CD4-positive, alpha-beta memory T cell (primary cell): ENCODE measurements at places on chromosomes 6 and 20.

GRCh38 chr20:61347443-61347842, 95.4 kb downstream of the CDH4 start:
- DNase-seq, result no peak

DNA sequence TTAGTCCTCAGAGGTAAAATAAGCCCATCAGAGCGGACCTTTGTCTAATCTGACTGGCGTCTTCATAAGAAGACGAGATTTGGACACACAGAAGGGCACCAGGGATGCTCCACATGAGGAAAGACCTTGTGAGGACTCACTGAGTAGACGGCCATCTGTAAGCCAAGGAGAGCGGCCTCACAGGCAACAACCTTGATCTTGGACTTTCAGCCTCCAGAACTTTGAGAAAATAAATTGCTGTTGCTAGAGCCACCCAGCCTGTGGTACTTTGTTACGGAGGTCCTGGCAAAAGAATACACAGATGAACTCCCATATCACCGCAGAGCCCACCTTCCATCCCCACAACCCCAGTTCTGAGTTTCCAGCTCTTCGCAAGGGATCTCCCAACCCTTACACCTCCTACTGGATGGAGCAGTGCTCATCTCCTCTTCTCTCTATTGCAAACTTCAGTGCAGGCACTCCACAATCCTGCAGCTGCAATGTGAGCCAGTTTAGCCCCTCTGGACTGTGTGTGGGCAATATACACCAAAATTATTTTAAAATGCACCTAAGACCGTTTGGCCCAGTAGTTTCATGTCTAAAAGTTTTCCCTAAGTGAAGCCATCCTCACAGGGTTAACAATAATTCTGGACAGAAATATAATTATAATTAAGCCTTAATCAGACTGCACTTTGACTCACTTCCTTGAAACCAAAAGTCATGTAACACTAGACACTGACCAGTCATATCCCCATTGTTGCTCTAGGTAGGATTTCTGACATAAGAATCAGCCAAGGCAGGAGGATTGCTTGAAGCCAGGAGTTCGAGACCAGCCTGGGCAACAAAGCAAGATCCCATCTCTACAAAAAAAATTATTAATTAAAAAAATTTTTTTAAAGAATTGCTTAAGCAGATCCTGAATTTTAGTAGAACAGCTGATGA, 8.8 kb upstream of the TRIM31 start:
- DNase-seq, result no peak

- no peak for DNase-seq
These were observed 76.6 kb upstream of the PTPRK start for GRCh38 chr6:128597004-128597403.

- DNase-seq, result no peak
These were observed 4.3 kb downstream of the TGM6 start for GRCh38 chr20:2385026-2385425.

- no peak for DNase-seq
These were observed 77.9 kb downstream of the MRPL14 start for GRCh38 chr6:44049163-44049988.

DNA sequence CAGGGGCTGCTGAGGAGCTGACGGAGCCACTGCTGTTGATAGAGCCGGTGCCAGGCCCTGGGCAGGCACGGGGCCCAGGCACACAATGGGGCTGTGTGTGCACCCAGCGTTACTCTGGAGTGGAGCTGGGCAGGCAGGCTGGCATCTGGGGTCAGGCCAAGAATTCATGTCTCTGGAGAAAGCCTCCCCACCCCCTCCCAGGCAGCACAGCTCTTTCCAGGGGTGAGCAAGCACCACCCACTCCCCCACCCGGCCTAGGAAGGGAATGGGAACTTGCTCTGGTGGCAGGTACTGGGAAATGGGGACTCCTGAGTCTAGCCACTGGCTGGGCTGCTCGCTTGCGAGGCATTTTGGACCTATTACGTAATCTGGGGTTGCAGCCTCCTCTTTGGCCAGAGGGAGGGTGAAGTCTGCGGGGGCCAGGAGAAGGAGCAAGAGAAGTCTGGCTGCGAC, 22.7 kb downstream of the TFEB start:
- DNase-seq, result no peak

DNA sequence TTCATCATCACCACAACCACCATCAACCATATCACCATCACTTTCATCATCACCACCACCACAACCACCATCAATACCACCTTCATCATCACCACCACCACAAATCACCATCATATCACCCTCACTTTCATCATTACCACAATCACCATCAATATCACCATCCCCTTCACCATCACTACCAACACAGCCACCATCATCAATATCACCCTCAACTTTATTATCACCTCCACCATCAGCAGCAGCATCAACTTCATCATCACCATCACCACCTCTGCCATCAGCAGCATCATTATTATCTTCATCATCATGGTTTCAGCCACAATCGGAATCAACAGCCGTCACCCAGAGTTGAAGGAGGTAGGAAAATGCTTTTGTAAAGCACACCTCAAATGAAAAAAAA, 225.7 kb upstream of the SULF2 start:
- no peak for DNase-seq

GRCh38 chr6:11192167-11192566, 40.3 kb downstream of the NEDD9 start:
- DNase-seq, result no peak

- no peak for DNase-seq
These were observed 9.9 kb downstream of the ZSWIM3 start for GRCh38 chr20:45867136-45867818.

DNA sequence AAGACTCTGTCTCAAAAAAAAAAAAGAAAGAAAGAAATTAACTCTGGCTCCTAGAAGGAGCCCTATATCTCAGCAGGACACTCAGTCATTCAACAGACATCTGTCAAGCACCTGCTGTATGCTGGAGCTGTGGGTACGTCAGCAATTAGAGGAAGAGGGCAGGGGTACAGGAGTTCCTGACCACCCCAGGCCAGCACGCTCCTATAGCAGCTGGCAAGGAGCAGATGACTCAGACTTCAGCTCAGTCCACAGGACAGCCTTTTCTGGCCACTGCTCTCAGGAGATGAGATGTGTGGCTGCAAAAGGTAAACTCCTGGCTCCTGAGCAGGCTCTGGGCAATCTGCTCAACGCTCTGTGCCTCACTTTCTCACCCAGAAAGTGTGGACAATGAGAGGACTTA, 1.7 kb upstream of the RTEL1 start:
- no peak for DNase-seq

- DNase-seq, result peak; percentile 38
These were observed 951 bp downstream of the FOXP4 start for GRCh38 chr6:41546866-41547798.

GRCh38 chr20:7015257-7015656, 247.8 kb downstream of the BMP2 start:
- DNase-seq, result no peak

- no peak for DNase-seq
These were observed 59.9 kb downstream of the E2F3 start for GRCh38 chr6:20461576-20461975.

- no peak for DNase-seq
These were observed 30.7 kb downstream of the ZNF831 start for GRCh38 chr20:59194023-59194935.

DNA sequence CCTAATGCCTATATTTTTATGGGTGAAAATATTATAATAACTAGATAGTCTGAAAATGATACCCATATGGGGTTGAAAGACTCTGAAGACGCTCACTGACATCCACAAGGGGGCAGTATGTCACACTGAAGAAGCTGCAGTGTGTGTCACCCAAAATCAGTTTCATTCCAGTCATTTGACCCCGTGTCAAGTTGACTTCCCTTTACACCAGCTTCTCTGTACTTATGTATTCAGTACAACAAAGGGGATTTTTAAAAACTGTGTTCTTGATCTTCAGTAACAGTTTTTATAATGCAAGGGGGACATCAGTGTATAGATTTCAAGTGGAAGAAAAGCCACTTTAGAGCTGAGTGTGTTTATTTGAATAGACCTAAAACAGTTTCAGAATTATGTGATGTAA, 19.3 kb downstream of the FAXC start:
- peak; percentile 44 for DNase-seq

DNA sequence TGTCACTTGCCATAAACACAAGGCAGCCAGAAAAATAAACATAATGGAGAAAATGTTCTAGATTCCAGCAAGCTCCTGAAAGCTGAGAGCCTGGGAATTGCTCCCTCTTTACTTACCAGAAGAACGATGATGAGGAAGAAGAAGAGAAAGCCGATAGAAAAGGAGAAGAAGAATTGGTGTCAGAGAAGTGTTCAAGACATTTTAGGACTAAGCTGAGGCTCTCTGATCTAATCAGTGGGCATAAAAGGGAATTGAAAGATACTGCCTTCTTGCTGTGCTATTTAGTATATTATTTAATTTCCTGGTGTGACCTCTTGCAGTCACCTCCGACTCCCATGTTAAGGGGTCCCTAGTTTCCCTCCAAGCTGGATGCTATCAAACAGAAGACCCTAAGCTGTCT, 316.6 kb upstream of the JARID2 start:
- no peak for DNase-seq

GRCh38 chr6:130076512-130076911, 58.1 kb downstream of the L3MBTL3 start:
- DNase-seq, result no peak

- no peak for DNase-seq
These were observed 88.3 kb downstream of the CD24 start for GRCh38 chr6:106886081-106886843.

- no peak for DNase-seq
These were observed 76.8 kb downstream of the SEL1L2 start for GRCh38 chr20:13913572-13913971.

- no peak for DNase-seq
These were observed 36.4 kb upstream of the UTRN start for GRCh38 chr6:144248476-144249301.

GRCh38 chr6:15363164-15363522, 117.3 kb downstream of the JARID2 start:
- no peak for DNase-seq

DNA sequence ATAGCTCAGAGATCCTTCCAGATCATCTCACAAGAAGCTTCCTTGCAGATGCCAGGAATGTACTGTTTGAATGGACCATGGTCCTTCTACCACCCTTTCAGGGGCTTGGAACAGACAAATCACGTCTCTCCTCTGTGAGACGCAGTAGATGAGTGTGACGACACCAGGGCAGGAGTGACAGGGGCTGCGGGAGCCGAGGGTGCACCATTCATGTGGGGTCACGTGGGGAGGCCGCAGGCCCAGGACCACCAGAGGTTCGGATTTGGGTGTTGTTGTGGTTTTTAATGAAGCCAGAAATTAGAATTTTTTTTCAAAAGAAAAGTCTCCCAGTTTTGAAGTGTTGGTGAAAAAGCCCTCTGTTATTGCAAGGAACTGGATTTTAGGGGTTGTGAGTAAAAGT, 79.2 kb downstream of the PREX1 start:
- DNase-seq, result no peak

- DNase-seq, result peak; percentile 13
These were observed 31.3 kb upstream of the ZSCAN23 start for GRCh38 chr6:28474441-28475219.

DNA sequence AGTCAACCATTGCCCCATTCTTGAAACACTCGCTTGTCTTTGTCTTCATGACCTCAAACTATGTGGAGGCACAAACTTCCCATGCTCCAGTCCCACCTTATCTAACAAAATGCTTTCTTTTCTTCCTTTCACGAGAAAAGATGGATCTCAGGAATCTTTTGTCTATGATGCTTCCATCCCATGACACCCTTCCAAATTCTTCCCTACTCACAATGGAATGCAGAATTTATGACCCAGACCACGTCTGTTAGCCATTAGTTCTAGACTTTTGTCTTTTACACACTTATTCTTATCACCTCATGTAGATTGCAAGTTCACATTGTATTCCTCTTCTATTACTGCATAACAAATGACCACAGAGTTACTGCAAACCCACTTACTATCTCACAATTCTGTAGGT, 24.2 kb upstream of the LAMP5 start:
- DNase-seq, result no peak

GRCh38 chr6:16727996-16728395, 33.3 kb downstream of the ATXN1 start:
- DNase-seq, result no peak

DNA sequence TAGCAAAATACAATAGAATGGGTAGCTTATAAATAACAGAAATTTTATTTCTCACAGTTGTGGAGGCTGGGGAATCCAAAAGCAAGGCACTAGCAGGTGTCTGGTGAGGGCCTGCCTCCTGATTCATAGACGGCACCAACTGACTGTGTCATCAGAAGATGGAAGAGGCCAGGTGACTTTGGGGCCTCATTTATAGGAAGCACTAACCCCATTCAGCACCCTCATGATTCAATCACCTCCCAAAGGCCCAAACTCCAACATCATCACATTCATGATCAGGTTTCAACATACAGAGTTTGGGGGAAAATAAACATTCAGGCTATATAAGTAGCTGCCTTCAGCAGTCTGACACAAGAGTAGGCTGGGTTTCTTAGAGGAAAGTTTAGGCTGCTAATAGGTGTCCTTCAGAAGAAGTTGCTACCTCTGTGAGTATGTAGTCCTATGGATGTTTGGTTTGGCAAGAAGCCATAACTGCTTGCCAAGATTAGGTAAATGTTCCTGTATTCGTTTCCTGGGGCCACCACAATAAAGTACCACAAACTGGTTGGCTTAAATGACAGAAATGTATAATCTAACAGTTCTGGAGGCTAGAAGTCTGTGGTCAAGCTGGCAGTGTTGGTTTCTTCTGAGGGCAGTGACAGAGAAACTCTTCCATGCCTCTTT, 48.8 kb downstream of the NT5E start:
- peak; percentile 2 for DNase-seq

DNA sequence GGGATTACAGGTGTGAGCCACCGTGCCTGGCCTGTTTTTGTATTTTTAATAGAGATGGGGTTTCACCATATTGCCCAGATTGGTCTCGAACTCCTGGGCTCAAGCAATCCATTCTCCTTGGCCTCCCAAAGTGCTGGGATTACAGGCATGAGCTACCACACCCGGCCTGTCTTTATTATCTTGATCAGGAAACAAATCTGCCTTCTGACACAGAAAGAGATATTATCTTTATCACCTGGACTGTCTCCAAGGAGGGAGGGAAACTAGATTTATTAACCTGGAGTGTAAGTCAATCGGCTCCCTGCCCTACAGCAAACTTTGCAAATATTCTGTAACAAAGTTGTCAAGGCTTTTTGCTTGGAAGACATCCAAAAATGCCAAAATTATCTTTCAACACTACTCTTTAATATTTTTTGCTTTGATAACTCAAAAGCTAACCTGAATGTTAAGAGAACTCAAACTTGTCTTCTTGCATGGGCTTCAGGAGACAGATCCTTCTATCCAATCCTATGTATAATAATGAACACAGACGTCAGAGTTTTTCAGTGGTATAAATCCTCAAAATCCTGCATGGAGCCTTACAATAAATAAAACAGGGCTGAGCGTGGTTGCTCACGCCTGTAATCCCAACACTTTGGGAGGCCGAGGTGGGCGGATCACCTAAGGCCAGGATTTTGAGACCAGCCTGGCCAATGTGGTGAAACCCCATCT, 85.0 kb upstream of the LOC128125822 start:
- no peak for DNase-seq
